ENCODE measurements at places on chromosomes 16 and 17.
A peak's percentile ranks its signal among the peaks of the same experiment; 100 is the strongest.

- no peak for DNase-seq
Measured at GRCh38 chr16:46607529-46607928, 13.7 kb downstream of the SHCBP1 start.

DNA sequence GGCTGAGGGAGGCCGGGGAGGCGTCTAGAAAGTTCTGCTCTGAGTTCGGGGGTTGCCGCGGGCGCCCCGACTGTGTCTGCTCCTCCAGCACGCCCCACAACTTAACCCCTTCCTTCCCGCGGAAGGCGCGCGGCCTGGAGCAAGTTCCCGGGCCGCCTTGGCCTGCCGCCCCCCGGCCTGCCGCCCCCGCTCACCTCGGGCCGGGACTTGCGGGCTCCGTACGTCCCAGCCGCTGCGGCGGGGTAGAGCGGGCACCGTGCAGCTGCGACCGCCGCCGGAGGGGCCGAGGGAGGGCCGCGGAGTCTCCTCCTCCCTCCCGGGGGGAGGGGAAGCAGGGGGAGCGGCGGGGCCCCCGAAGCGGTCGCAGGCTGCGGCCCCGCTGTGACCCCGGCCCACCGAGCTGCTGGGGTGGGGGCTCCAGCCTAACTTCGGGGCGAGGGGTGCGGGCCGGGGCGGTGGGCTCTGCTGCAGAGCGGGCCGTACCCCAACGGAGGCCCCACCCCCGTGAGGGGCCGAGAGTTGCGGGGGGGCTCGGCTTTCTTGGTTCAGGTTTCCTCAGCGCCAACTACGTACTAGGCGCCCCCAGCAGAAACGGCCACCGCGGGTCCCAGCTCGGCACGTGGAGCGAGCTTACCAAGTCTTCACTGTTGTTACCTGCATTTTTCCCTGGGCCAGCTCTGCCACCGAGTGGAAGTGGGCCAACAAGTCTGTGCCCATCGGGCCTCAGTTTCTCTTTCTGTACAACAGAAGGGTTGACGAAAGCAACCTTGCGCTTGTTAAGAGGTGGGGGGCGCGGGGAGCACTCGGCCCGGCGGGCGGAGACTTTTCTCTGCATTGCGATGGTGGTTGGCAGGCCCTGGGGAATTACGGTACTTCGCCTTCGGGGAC, at the start of gene CCDC102A:
Gene CCDC102A (minus strand): TSS at position 266 of the 888 bp plus-strand sequence. CDS start 7,394 bp downstream, outside the sequence.
- no peak for DNase-seq

GRCh38 chr16:87782033-87782432, 16.2 kb upstream of the KLHDC4 start:
- DNase-seq: no peak

DNA sequence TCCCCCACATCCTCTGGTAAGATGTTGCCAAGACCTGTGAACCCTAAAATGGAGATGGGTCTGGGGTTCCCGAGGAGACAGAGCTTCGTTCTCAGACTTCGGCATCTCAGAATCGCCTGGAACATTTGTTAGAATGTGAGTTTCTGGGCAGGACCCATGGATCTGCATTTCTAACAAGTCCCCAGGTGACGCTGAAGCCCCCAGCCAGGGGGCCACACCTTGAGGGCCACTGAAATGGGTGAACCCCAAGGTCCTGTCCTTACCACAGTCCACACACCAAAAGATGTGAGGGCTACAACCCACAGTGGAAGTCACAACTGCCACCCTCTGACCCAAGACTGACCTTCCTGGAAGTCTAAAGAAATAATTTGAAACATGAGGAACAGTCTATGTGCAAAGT, 14.0 kb downstream of the MPP3 start:
- DNase-seq: no peak

GRCh38 chr16:50155925-50156324, 2.8 kb downstream of the TENT4B start:
- DNase-seq: no peak

DNA sequence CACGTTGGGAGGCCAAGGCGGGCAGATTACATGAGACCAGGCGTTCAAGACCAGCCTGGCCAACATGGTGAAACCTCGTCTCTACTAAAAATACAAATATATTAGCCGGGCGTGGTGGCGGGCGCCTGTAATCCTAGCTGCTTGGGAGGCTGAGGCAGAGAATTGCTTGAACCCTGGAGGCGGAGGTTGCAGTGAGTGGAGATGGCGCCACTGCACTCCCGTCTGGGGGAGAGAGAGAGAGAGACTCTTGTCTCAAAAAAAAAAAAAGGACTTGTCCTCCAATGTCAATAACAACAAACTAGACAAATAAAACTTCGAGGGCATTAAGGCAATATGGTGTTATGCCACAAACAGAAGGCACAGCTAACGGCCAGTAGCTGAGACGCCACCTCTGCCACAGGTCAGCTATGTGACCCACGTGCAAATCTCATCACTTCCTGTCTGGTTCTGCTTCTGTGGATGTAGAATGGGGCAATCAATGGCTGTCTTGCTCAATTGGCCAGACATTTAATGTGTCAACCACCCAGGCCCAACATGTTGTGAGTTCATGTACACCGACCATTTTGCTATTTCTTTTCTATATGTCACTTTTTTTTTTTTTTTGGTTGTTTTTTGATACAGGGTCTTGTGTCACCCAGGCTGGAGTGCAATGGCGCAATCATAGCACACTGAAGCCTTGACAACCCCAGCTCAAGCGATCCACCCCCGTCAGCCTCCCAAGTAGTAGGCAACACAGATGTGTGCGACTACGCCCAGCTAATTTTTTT, 834 bp upstream of the TXNDC11 start:
- no peak for DNase-seq

- DNase-seq: no peak
Measured at GRCh38 chr16:75798714-75799113, 72.4 kb upstream of the CPHXL start.

DNA sequence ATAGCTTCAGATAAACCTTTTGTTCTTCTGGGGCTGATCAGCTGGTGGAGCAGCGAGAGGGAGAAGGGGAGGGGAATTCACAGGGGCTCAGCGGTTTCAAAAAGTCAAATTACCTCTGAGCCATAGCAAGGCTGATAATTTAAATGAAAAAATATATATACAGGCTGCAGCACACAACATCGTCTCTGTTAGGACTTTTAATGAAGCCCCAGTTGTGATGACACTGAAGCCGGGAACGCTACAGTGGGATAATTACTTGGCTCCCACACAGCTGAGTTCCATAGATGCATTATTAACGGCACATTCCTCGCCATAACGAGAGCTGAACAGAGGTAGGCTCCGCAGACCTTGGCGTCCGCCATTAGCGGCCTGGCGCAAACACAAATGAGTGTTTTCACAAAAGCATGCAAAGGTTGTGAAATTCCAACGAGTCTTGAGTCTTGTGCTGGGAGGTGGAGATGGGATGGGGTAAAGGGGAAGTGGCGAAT, 216.0 kb downstream of the C16orf78 start:
- no peak for DNase-seq

GRCh38 chr16:74608944-74609343, 2.0 kb upstream of the GLG1 start:
- no peak for DNase-seq

GRCh38 chr16:12009462-12009861, 32.9 kb downstream of the SNX29 start:
- DNase-seq: no peak

DNA sequence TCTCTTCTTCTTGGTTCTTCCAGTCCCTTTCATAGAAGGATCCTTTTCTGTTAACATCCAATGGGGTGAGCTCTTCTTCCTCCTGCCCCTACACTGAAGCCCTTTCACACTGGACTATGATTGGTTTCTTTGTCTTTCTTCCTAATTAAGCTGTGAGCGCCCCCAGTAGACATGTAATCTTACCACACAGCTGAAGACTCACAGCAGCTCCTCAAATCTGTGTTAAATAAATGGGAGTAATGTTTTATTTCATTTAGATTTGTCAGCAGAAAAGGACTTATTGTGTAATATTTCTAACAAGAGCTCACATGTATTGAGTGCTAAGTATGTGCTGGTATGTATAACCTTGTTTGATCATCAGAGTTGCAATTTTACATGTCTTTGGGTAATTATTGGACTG, 55.7 kb downstream of the TOX3 start:
- no peak for DNase-seq

DNA sequence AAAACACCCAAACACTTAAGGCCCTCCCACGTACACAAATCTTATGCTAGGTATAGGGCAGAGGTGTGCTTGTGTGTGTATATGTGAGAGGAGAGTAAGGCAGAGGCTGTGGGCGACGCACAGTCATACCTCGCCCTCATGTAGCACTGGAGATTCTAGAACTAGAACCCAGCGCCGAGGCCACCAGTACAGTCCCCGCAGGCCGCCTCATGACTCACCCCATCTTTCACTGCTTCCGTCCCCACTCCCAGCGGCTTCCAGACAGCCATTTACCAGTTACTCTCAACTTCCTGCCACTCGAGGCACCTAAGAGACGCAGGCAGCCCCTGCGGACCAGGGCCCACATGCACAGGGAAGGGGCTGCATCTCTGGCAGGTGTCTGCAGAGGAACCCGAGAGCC, 23.2 kb upstream of the CYTH1 start:
- no peak for DNase-seq

GRCh38 chr16:70737377-70738082, 51.7 kb upstream of the MTSS2 start:
- peak; percentile 24 for DNase-seq

GRCh38 chr17:42548070-42548837, 4.5 kb upstream of the HSD17B1 start:
- DNase-seq: peak; percentile 57

DNA sequence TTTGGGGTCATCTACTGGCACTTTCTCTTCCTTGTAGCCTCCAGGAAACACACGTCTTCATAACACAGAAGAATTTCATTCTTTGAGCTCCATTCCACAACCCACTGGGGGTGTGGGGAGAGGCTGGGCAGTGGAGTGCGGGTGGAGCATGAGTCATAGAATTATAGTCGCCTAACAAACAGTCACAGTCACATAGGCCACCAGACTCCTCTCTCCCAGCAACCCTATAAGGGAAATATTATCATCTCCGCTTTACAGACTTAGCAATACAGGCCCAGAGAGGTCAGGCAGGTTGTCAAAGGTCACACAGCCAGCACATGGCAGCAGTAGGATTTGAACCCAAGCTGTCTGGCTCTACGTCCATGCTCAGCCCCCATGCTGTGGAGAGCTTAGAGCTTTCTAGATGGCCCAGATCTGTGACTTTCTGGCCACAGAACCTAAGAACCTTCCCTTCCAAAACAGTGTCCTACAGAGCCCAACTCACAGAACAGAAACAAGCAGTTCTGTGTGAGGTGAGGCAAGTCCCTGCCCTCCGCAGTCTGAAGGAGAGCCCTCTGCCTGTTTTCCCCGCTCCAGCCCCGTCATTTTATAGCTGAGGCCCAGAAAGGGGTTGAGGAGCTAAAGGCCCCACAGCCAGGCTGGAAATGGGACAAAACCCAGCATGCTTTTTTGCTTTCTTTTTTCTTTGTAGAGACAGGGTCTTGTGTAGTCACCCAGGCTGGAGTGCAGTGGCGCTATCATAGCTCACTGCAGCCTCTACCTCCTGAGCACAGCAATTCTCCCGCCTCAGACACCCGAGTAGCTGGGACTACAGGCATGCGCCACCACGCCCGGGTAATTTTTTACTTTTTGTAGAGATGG, 10.7 kb upstream of the LITAF start:
- DNase-seq: no peak

GRCh38 chr17:36818134-36818825, 119.0 kb upstream of the LHX1 start:
- DNase-seq: no peak

DNA sequence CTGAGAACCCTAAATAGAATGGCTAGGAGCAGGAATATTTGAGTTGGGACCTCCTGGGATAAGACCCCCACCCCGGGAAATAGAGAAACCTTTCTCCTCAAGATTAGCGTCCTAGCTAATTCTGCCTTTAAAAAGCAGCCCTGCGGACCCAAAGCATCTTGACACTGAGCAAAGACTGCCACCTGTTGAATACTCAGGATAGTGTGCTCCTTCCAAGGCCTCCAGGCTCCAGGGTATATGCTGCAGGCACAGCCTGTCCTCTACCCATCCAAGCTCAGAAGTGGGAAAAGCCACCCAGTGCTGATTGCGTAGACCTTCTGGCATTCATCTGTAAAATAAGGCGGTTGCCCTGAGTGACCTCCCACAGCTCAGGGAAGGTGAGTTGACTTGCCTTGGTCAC, 456.2 kb upstream of the DYNLRB2 start:
- no peak for DNase-seq

DNA sequence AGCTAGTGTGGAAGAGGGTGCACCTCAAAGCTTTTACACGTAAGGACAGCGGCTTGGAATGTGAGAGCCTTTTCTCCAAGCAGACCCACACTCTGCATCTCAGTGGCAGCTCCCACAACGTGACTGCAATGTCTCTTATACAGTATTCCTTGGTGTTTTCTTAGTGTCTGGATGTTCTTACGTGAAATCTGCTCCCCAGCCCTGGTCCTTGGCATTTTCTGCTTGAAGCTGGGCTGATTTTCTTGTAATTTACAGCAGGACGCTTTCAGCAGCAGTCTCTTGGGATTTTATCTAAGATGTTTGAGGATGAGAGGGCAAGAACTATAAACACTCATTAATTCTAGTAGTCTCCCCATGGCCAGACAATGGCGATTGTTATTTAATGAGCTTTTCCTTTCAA, 12.1 kb upstream of the POLR3E start:
- no peak for DNase-seq

- no peak for DNase-seq
Measured at GRCh38 chr16:84680165-84680842, 19.5 kb upstream of the USP10 start.

- DNase-seq: no peak
Measured at GRCh38 chr16:12600116-12600515, 203.6 kb downstream of the CPPED1 start.

DNA sequence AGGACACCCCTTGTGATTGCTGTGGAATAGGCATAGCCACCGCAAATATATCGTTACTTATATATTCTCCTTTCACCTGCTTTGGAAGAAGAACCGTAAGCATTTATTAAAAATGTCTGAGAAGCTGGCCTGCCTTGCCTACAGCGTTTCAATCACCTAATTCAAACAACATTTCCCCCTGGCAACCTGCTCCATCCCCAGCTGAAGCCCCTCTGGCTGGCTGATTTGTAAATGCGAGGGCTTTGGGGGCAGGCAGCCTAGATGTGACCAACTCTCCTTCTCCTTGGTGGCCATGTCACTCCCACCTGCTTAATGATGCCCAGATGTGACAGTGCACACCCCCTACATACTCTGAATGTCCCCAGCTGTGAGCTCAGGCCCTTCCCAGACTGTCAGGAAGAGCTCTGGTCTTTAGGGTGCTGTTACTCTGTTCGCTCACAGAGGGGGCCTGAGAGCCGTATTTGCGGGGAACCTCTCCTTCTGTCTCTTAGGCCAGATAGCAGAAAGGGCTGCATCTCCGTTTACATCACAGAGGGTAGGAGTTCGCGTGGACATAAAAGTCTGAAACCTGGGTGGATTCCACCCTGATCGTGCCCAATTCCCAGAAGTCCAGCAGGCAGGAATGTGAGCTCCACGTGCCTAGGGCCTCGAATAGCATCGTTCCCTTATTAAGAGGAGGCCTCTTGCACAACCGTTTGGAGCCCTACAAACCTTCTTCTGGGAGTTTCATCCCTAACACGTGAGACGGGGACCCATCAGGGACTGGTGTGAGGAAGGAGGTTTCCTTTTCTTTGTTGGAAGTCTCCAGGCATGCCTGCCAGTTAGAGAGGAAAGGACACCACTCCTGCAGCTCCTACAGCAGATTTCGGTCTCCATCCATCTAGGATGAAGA, 2.4 kb upstream of the SDK2 start:
- DNase-seq: no peak

Data from stimulated activated CD8-positive, alpha-beta memory T cell treated with anti-CD3 and anti-CD28 coated beads, Interleukin-15, amount 100 ng/mL, for 1 hour (primary cell).